Left kidney (tissue), 8 donors: ENCODE measurements at places on chromosomes 5 and 9. TPM values are rescaled to one million over a fixed set of nuclear protein-coding genes. Genes with fewer than 3 reads are reported as not detected.

DNA sequence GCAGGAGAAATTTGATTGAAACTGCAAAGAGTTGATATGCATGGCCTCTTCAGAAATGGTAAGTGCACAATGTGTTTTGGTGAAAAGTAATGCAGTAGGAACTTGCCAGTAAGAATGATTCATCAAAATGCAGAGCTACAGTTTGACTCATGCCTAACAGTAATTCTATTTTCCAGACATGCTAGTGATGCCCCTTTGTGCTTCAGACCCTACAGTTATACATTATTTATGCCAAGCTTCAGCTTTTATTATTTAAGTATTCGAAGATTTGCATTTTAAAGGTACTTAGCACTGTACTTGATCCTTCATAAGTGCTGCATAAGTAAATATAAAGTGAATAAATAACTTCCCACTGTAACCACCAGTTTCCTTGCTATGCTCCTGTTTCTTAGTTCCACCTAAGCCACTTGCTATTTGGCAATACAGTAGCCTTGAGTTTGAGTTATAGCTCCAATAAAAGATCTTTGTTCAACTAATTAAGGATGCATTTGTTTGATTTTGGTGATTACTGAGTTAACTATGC lies 3.6 kb upstream of the SPATA31E1 start:
- DNase-seq, result no peak

GRCh38 chr5:5343568-5343967 lies 78.9 kb upstream of the ICE1 start:
- no peak for DNase-seq

DNA sequence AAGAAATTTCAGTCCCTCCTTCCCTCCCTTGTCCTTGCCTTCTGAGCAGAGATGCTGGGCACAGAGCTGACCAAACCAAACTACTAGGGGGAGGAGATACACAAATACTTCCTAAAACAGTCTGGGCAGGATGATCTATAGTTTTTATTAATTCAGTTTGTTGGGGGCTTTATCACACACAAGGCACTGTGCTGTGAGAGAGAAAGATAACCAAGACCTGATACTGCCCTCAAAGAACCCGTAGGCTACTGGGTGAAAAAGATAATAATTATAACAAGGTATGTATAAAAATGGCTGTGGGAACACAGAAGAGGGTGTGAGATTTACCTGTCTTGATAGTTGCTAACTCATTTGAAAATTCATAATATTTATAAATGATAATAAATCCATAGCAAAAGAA lies 354.7 kb downstream of the NDUFS4 start:
- no peak for DNase-seq

- DNase-seq, result no peak
These were observed 301.7 kb upstream of the SEMA6A start for GRCh38 chr5:116876240-116876840.

DNA sequence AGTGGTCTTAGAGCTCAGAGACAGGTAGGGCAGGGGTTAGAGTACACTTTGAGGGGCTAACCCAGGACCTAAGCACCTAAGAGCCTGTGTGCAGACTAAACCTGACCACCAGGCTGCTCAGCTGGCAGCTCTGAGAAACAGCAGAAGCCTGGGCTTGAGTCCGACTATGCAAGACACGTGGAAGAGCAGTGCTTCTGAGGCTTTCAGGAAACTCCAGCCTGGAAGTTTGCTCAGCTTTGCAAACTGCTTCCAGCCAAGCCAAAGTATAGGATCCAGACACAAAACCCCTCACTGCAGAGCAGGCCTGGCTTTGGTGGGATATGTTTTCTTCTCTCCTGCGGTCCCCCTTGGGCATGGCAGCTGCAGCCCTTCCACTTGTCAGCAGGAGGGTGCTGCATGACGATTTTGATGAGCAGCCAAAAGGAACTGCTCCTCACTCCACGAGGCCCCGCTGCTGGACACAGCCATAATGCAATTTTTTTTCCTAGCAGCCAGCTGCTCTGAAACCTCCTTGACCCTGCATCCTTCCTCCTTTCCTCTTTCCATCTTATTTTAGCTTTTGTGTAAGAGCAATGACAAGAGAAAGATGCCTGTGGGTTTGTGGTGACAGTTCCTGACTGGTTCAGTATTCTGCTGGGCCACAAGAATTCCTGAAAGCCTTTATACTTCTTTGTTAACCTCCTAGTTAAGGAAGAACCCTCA lies 123.1 kb downstream of the LIFR start:
- DNase-seq, result peak; percentile 64

DNA sequence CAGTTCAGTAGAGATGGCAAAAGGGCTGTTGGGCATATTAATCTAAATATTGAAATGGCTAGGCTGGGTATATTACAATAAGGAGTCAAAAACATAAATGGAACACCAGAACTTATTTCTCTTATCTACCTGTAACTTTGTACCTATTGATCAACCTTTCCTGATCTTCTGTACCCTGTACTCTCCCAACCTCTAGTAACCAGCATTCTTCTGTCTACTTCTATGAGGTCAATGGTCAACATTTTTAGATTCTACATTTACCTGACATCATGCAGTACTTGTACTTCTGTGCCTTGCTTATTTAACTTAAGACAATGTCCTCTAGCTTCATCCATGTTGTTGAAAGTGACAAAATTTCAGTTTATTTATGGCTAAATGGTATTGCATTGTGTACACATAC lies 467.3 kb downstream of the TAF11L14 start:
- no peak for DNase-seq

DNA sequence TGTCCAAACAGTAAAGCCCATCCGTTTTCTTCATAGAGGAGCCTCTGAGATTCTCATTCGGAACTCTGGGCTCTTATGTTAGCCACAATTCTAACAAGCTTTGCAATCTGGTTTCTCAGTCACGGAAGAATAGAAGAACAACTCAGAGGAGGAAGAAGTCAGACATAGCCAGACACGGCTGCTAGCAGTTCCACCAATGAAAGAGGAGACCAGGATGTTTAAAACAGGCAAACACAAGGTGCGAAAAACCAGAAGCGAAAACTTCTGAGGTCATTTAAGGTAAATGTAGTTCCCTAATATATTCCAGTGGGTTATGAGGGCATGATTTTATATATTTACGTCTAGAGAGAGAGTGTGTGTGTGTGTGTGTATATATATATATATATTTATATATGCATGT lies 34.1 kb upstream of the GDNF start:
- DNase-seq, result no peak

GRCh38 chr5:54620141-54620933 lies 102.8 kb downstream of the SNX18 start:
- no peak for DNase-seq

DNA sequence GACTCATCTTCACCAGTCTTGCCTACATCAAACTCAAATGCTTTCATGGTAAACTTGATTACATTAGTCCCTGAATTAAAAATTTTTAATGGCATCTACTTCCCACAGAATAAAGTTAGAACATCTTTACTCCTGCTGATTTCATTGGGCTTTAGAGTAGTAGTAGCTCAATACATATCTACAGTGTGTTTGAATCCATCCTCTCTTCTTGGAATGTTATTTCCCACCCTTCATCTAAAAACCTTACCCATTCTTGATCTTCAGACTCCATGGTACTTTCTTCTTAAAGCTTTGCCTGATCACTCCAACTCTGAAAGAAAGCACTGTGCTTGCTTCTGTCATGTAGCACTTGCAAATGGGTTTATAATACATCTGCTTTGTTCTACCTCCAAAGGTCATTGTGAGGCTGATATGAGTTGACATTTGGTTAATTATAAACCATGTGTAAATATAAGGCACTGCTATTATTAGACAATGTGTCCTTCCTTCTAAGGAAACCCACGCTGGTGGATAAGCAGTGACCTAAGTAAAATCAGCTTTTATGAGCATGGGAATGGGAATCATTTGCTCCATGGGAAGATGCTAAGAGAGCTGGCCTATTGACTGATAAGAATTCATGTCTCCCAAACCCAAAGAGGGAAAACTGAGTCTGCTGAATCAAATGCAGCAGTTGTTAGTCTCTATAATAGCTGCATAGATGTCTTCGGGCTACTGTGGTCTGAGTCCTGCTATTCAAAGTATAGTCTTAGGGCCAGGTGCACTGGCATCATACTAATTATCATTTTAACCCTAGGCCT lies 7.5 kb upstream of the PRLR start:
- no peak for DNase-seq

GRCh38 chr5:73692981-73693380 lies 67.0 kb downstream of the ARHGEF28 start:
- DNase-seq, result no peak

GRCh38 chr5:33048315-33048714 lies 337.2 kb downstream of the NPR3 start:
- no peak for DNase-seq

DNA sequence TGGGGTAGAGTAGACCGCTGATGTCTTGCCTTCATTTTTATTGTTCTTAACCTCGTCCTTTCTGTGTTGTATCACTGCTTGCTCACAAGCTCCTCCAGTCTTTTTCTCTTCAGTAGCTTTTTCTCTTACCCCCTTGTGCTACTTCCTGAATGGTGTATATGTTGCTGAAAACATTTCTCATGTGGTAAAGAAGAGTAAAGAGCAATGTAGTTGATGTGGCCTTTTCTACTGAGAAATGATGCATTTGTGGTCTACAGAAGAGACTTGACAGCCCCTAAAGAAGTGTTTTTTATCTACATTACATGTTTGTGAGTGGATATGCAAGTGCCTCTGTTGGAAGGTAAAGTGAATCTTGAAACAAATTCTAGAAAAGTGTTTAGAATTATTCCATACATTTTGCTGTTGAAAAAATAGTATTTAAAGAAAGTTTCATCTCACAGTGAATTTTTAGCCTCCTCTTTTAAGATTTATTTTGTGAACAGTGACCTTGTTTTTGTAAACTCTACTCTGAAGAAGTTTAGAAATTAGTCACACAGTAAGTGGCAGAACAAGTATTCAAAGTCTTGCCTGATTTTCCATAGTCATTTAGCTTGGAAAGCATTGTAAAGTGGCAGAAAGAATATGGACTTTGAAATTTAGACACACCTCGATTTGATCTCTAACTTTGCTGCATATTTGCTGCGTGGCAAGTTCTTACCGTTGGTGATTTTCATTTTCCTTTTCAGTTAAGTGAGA lies 17.4 kb downstream of the CDC42SE2 start:
- no peak for DNase-seq

DNA sequence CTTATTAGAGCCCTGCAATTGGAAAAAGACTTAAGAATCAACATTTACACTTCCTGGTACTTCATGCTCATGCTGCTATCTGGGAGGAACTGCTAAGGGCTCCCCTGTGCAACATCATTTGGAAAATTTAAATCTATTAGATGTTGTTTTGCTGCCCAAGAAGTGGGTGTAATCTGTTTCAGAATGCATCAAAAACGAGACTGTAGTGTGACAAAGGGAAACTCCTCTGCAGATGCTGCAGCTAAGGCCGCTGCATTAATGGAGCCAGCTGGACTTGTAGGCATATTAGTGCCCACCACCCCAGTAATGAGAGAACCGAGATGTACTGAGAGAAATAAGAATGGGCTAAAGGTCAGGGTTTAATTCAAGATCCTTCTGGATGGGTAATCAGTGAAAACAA lies 11.1 kb upstream of the PAIP1 start:
- no peak for DNase-seq

DNA sequence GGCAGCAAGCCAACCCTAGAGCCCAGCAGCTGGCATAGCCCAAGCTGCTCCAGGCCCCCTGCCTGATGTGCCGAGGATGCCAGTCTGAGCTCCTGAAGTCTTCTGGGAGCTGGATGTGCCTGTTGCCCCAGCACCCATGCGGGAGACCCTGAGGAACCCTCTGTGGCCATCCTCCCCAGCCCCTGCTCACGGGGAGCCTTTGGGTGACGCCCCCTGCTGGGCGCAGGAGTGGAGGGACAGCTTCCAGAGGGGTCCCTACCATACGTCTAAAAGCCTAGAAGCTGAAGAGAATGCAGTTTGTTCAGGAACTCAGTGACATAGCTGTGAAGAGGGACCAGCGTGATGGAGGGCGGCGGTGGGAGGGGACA lies 33.1 kb upstream of the MVB12B start:
- no peak for DNase-seq

- DNase-seq, result peak; percentile 68
These were observed 50.7 kb upstream of the UBAC1 start for GRCh38 chr9:136011703-136012496.

DNA sequence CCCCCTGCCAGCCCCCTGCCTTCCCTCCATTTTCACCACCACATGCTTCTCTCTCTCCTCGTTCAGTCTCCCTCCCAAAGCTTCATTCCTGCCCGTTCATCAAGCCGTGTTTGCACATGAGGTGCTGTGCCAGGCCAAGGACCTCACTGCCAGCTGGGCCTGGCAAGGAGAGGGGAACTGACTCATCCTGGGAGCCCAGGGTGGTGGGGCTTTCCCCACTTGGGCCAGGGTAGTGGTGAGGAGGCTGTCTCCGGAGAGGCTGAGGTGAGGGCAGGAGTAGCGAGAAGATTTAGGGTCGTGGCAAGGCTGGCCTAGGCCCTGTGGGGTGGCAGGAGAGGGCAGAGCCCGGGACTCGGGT lies 30.4 kb upstream of the NOTCH1 start:
- DNase-seq, result no peak

DNA sequence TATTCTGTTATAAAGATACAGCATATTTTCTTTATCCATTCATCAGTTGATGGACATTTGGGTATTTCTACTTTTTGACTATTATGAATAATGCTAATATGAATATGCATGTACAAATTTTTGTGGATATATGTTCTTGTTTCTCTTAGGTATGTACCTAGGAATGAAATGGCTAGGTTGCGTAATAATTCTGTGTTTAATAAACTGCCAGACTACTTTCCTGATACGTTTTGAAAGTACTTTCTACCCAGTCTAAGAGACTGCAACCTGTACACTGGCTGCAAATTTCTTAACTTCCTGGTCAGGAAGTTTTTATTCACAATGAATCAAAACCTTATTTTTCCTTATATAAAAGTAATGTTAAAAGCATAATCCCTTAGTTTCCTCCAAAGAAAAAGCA lies 93.9 kb upstream of the STARD4 start:
- DNase-seq, result no peak

DNA sequence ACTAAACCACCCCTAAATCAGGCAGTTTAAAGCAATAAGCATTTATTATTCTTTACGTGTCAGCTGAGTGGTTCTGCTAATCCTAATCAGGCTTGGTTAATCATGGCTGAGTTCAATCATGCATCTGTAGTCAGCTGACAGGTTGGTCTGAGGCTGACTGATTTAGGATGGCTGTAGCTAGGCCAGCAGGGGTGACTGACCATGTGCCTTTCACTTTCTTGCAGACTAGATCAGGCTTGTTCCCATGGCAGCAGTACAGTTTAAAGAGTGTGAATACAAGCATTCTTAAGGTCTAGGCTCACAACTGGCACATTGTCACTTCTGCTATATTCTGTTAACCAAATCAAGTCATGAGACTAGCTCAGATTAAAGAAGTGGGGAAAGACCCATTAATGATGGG lies 16.1 kb upstream of the MPDZ start:
- no peak for DNase-seq

GRCh38 chr5:8943301-8943700 lies 602.6 kb downstream of the SEMA5A start:
- DNase-seq, result no peak

The ANXA2R gene
- polyA plus RNA-seq, result 1.4 TPM

The SOHLH1 gene
- polyA plus RNA-seq, result not detected

The UBTD2 gene
- 77.0 TPM for polyA plus RNA-seq

The NFIB gene
- 26.8 TPM for polyA plus RNA-seq

The SCGB3A1 gene
- not detected for polyA plus RNA-seq

The SH3PXD2B gene
- 33.0 TPM for polyA plus RNA-seq

The NUDT12 gene
- 32.8 TPM for polyA plus RNA-seq

The SPATA24 gene
- polyA plus RNA-seq, result 12.7 TPM

The PCDHGC4 gene
- 4.4 TPM for polyA plus RNA-seq

The BHMT2 gene
- polyA plus RNA-seq, result 49.9 TPM
